ENCODE measurements at places on chromosomes 2 and 18. TPM values are rescaled to one million over a fixed set of nuclear protein-coding genes. Genes with fewer than 3 reads are reported as not detected.

The SCN7A gene
- total RNA-seq: 8.7 TPM

- no peaks in the 10 kb centered on the region for H3K27me3 ChIP-seq
- no peak for DNase-seq
- H3K36me3 ChIP-seq: no peaks in the 10 kb centered on the region
- no peak overlapping the region for H3K4me3 ChIP-seq
Observed at GRCh38 chr18:10804126-10804525, 278.3 kb downstream of the NAPG start.

The ADGRF3 gene
- 2.2 TPM for total RNA-seq

DNA sequence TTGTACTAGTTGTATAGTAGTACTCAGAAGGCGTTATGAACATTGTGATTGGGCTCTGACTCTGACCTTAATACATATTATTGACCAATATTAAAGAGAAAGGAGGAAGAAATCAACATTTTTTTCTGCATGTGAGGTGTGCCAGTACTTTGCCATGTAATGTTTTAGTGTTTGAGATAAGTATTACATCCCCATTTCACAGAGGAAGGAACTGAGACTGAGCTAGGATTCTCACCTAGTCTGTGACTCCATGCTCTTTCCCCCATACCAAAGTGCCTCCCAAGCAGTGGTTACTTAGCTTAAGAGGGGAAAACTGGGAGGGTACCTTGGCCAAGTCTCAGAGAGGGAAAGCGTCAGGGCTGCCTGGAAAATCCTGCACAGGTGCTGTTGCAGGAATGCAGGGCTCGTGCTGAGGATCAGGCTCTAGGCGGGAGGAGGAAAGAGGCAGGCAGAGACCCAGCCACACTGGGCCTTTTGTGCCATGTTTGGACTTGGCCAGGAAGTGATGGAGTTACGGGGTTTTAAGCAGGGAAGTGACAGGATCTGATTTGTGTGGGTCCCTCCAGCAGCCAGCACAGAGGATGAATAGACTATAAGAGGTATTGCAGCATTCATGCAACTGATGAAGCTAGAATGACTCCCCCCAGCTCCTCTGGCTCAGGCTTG is 1.7 kb downstream of the PNKD start:
- no peaks in the 10 kb centered on the region for H3K27me3 ChIP-seq
- peak overlapping the region; percentile 56 for H3K27ac ChIP-seq
- no peak overlapping the region for H3K4me3 ChIP-seq
- no peak for DNase-seq
- H3K4me1 ChIP-seq: peaks cover 30% of the 10 kb centered on the region
- no peaks in the 10 kb centered on the region for H3K36me3 ChIP-seq

DNA sequence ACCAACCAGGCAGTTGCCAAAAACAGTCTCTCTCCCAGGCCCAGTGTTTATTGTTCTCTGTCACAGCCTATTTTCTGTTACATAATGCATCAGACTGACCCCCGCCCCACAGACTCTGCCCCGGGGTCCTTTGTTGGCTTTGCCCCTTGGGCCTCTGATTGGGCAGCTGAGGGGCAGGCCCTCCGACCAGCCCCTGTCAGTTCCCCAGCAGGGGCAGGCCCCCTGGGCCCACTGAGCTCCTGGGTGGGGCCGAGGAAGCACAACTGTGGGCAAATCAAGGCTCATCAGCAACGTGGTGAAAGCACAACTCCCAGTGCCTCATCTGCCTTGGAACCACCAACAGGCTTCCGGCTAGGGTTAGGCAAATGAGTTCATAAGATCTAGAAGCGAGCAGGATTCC is 160.1 kb upstream of the MYCN start:
- H3K4me3 ChIP-seq: no peak overlapping the region
- DNase-seq: no peak
- no peaks in the 10 kb centered on the region for H3K27me3 ChIP-seq
- H3K4me1 ChIP-seq: no peaks in the 10 kb centered on the region
- H3K27ac ChIP-seq: no peak overlapping the region

The SMYD5 gene
- 58.2 TPM for total RNA-seq

The ADAM23 gene
- 19.5 TPM for total RNA-seq

The FSIP2 gene
- 31.8 TPM for total RNA-seq

DNA sequence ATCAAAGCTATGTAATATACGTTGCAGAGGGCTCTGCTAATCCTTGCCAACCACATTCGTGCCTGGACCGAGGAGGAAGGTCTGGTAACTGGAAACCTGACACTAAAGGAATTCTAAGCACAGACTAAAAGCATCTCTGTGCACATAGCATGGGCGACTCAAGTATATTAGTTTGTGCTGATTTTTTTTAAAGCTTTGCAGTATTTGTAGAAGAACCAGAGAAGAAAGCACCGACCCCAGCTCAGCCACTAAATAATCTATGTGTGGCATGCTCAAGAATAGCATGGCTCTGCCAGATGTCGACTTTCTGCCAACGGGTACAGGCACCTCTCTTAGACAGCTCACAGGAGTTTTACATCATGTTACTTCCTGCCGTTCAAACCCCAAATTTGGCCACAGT is 73.2 kb upstream of the NRP2 start:
- no peaks in the 10 kb centered on the region for H3K27me3 ChIP-seq
- H3K36me3 ChIP-seq: no peaks in the 10 kb centered on the region
- no peak overlapping the region for H3K4me3 ChIP-seq
- H3K27ac ChIP-seq: no peak overlapping the region
- no peak for DNase-seq

GRCh38 chr2:203582468-203582867 is 47.4 kb upstream of the RAPH1 start:
- H3K27ac ChIP-seq: no peak overlapping the region
- H3K4me1 ChIP-seq: no peaks in the 10 kb centered on the region
- no peak for DNase-seq
- no peak overlapping the region for H3K4me3 ChIP-seq

DNA sequence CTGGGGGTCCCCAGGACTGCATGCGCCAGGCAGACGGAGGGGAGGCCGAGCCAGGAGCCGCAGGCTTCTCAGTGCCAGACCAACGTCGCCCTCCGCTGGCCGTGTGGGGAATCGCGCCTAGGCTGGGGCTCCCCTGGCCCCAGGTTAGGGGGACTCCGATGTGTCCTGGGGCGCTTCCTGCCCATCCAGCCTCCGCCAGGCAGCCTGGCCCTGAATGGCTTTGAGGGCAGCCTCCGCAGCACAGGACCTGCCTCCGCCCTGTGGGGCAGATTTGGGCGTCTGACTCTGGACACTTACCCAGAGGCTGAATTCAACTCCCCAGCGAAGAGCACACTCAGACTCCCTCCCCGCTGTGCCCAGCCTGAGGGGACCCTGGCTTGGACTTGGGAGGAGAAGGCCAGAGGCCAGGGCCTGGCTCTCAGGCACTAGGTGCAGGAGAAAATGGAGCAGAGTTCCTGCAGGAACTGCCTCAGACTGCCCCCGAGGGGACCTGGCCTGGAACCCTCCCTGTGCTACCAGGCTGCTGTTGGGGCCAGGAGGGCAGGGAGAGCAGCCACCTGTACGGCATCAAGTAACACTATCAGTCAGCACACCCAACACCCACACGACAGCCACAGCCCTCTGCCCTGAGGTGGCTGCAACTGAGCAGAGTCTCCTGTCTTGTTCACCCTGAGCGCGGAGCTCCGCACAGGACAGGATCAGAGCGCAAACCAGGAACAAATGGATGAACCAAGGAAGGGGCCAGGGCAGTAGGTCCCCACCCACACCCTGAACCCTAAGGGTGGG is 597 bp upstream of the TEKT4 start:
- no peaks in the 10 kb centered on the region for H3K27me3 ChIP-seq
- no peak overlapping the region for H3K27ac ChIP-seq
- H3K36me3 ChIP-seq: no peaks in the 10 kb centered on the region
- no peak overlapping the region for H3K4me3 ChIP-seq
- no peaks in the 10 kb centered on the region for H3K4me1 ChIP-seq
- DNase-seq: no peak

DNA sequence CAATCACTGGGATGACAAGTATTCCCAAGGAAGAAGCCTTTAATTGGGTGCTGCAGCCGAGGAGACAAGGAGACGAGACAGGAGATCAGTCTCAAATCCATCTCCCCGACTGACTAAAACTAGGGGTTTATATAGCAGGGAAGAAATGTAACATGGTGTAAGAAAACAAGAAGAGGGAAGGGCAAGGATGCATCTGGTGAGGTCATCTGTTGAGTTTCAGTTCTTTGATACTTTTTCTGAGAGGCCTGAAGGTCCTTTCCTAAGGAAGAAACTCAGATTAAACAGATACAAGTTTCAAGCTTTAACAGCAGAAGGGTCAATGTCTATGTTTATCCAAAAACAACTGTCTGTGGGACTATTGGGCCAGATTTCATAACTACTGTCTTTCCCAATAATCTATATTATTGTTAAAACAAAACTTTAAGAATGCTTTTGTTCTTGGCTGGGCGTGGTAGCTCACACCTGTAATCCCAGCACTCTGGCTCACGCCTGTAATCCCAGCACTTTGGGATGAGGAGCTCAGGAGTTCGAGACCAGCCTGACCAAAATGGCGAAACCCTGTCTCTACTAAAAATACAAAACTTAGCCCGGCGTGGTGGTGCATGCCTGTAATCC is 2.5 kb upstream of the PDCL3 start:
- DNase-seq: no peak
- H3K36me3 ChIP-seq: no peaks in the 10 kb centered on the region
- no peak overlapping the region for H3K4me3 ChIP-seq
- H3K27ac ChIP-seq: peak overlapping the region; percentile 65

GRCh38 chr2:7428454-7429204 is 511.4 kb downstream of the RNF144A start:
- H3K36me3 ChIP-seq: no peaks in the 10 kb centered on the region
- H3K4me3 ChIP-seq: no peak overlapping the region
- H3K27me3 ChIP-seq: no peaks in the 10 kb centered on the region

The PROKR1 gene
- total RNA-seq: 0.50 TPM

DNA sequence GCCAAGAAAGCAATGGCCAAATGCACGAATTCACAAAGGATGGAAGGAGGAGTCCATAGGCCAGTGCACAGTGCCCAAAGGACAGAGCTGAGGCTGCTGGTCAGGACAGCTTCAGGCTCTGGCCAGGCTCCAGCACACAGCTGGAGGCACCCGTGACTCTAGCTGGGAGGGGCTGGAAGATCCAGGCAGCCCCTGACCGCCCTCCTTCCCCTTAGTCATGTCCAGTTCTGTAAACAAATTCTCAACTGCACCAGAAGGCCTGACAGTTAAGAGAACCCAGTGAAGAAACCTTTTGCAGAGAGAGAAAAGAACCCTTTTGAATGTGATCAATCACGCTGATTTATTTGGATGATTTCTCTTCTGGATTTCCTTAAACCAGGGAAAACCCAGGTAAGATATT is 7.7 kb upstream of the YWHAQ start:
- peaks cover 30% of the 10 kb centered on the region for H3K4me1 ChIP-seq
- peak overlapping the region; percentile 44 for H3K27ac ChIP-seq
- H3K36me3 ChIP-seq: no peaks in the 10 kb centered on the region

The TSPYL6 gene
- total RNA-seq: 38.3 TPM

DNA sequence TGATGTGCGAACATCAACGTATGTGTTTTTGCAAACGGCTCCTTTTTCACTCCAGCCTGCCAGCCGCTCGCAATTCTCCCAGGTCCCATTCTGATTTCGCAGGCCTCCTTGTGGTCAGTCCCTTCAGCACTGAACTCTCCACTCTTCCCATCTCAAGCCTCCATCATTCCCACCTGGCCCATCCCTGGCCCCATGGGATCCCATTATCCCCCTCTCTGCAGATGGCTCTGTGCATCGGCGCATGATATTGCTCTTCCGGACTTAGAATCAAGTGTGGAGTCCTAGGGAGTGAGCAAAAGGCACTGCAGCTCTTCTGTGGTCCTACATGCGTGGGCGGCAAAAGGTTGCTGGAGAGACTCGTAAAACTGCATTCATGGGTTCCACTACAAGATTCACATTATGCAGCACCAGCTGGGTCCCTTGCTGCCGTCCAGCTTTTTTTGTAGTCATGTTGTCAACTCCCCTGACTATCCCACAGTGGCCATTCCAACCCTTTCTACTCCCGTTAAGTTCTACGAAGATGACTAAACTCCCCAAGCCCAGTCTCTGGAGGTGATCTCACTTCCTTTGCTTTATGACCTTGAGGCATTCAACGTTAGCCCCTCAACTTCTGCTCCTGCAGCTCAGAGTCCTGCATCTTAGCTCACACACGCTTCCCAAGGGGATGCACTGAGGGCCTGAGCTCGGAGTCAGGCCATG is 125.3 kb upstream of the NRP2 start:
- H3K36me3 ChIP-seq: no peaks in the 10 kb centered on the region
- H3K4me1 ChIP-seq: no peaks in the 10 kb centered on the region
- no peaks in the 10 kb centered on the region for H3K27me3 ChIP-seq
- DNase-seq: no peak

DNA sequence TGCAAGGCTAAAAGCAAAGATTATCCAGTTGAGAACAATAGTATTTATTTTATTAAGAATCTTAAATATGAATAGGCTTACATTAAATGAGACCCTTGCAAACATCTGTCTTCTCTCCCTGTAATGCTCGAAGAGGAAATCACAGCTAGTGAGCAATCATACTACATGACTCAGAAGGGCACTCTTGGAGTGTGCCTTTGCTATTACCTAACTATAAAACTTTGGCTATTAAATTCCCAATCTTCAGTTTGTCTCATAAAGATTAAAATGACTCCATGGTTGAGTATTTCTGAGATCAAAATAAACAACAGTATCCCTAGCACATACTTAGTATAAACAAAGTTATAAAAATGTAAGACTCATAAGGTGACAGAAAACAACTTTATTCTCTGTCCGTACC is 296.9 kb downstream of the KCNJ3 start:
- DNase-seq: no peak
- no peaks in the 10 kb centered on the region for H3K4me1 ChIP-seq
- no peak overlapping the region for H3K4me3 ChIP-seq
- no peaks in the 10 kb centered on the region for H3K36me3 ChIP-seq

DNA sequence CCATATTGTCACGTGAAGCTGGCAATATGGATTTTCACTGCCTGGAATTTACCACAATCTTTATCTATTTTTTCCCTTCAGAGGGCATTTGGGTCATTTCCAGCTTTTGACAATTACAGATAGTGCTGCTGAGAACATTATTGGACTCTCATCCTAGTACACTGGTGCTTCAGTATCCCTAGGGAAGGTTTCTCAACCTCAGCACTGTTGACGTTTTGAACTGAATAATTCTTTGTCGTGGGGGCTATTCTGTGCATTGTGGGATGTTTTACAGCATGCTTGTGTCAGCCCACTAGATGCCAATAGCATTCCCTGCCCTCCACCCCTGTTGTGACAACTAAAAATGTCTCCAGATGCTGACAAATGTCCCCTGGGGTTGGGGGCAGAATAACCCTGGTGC is 185.7 kb downstream of the TPGS2 start:
- no peaks in the 10 kb centered on the region for H3K4me1 ChIP-seq
- H3K27ac ChIP-seq: no peak overlapping the region
- no peaks in the 10 kb centered on the region for H3K36me3 ChIP-seq
- H3K4me3 ChIP-seq: no peak overlapping the region
- H3K27me3 ChIP-seq: no peaks in the 10 kb centered on the region
- DNase-seq: no peak

DNA sequence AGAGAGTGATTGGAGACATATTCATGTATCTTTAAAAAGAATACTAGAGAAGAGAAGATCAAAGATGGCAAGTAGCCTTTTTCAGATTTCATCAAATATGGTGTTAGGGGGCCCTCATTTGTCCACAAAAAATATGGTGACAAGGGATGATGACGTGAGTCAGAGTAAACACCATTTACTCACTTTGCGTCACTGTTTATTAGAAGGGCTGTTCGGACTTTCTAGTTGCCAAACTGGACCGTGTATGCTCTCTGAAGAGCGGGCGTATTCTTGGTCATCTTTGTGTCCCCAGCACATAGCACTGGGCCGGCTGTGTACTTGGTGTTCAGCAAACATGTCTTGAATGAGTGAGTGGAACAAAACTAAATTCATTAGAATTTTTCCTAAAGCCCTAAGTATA is 37.5 kb downstream of the TTC39C start:
- no peak for DNase-seq
- H3K4me3 ChIP-seq: no peak overlapping the region
- peak overlapping the region; percentile 37 for H3K27ac ChIP-seq
- no peaks in the 10 kb centered on the region for H3K36me3 ChIP-seq
